ENCODE measurements at places on chromosomes 12 and 14. TPM values are rescaled to one million over a fixed set of nuclear protein-coding genes. Genes with fewer than 3 reads are reported as not detected.

- no peak for DNase-seq
Observed at GRCh38 chr12:24012528-24012927, 63.1 kb upstream of the SOX5 start.

- DNase-seq, result no peak
Observed at GRCh38 chr14:61678975-61679374, 16.3 kb upstream of the HIF1A start.

CYP27B1 gene
- total RNA-seq, result 2.6 TPM

DNA sequence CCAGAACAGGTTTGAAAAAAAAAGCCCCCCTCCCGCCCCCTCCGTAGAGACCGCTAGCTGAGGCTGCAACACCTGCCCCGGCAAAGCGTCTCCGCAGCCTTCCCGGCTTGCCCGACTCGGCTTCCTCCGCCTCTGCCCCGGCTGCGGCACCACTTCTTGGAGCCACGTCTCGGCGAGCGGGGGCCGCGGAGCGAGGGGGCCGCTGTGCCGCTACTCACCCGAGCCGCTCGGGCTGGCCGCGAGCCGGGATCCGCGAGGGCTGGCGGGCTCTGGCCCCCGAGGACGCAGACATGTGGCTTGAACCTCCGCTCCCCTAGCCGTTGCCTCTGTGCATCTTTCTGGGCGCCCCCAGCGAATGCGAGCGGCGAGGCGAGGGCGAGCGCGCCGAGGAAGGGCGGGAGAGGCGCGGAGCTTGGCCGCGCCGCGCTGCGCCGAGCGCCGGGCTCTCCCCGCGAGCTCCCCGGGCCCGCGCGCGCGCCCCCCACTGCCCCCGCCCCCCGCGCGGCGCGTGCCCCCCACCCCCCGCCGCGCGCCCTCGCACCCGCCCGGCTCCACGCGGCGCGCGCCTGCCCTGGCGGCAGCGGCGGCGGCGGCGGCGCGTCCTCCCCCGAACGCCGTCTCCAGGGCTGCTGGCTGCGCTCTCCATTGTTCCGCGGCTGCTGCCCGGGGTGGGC, 249.5 kb downstream of the APAF1 start:
- DNase-seq, result no peak
